Kidney epithelial cell (primary cell): ENCODE measurements at places on chromosomes 3 and 15. TPM values are rescaled to one million over a fixed set of nuclear protein-coding genes. Genes with fewer than 3 reads are reported as not detected.

Gene AMIGO3
- 2.9 TPM in 1 of 2 replicates, not detected in the other for total RNA-seq

Gene SLC22A14
- total RNA-seq: 0.58 TPM in 1 of 2 replicates, not detected in the other

Gene TMEM207
- total RNA-seq: not detected in 2 replicates

Gene STRC
- total RNA-seq: under 0.01 and 0.21 TPM in 2 replicates

Gene EFCC1
- total RNA-seq: 0.14 TPM in 1 of 2 replicates, not detected in the other

Gene UROC1
- total RNA-seq: not detected in 2 replicates

Gene PRR20G
- total RNA-seq: 0.75 TPM in 1 of 2 replicates, not detected in the other
